ENCODE measurements at places on chromosomes 11 and 22.

DNA sequence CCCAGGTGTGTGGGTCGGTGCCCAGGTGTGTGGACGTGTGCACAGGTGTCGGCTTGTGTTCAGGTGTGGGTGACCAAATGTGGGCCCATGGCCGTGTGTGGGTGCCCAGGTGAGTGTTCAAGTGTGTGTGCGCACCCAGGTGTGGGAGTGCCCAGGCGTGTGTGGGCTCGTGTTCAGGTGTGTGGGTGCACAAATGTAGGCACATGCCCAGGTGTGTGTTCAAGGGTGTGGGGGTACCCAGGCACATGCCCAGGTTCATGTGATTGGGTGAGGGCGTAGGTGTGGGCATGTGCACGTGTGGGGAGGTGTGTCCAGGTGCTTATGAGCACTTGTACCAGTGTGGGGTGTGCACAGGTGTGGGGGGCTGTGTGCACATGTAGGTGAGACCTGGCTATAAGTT, 42.8 kb downstream of the MOB2 start:
- DNase-seq, result no peak

- no peak for DNase-seq
Measured at GRCh38 chr11:2890466-2891294, 5.1 kb upstream of the CDKN1C start.

DNA sequence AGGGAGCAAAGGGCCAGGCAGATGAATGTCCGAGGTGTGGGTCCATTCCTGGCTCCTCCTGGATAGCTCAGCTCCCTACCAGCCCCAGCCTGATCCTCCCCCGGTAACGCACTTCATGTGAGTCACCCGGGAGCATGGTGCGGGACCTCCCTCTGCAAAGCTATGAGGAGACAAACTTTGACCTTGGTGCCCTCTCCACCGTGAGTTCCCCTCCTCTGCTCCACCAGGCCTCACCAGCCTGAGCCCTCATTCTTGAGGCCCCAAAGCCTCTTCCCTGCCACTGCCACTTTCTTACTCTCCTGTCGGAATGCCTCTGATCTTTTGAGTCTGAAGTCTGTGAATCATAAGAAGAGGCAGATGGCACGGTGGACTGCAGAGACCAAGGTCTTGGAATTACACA, 37.4 kb upstream of the CD82 start:
- DNase-seq, result no peak

- DNase-seq, result no peak
Measured at GRCh38 chr22:50027639-50028537, 15.3 kb upstream of the IL17REL start.

DNA sequence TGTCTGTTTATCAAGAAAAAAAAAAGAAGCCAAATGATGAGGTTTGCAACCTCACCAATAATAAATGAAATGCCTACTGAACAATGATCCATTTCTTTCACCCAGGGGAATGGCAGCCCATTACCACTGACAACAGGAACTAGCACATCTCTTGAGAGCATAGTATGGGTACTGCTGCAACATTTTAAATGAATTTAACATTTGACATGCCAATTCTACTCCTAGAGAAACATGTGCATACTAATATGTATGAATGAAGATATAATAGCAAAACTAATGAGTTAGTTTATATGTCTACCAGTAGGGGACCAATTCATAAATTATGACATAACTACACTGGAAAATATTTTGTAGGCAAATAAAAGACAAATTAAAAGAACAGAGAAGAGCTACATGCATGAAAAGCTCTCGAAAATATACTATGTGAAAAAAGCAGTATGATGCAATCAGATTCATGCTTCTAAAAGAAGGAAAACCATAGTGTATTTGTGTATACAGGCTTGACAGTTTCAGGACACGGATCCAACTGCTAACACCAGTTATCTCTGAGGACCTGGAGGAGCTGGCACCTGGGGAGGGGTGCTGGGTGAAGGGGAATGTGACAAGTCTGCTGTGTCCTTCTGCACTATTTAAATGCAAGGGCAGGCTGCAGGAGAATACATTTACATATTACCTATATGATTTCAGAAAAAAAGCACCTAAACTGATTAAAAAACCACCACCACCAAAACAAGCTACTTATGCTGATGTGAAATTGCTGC, 6.9 kb downstream of the SMCO4 start:
- no peak for DNase-seq

DNA sequence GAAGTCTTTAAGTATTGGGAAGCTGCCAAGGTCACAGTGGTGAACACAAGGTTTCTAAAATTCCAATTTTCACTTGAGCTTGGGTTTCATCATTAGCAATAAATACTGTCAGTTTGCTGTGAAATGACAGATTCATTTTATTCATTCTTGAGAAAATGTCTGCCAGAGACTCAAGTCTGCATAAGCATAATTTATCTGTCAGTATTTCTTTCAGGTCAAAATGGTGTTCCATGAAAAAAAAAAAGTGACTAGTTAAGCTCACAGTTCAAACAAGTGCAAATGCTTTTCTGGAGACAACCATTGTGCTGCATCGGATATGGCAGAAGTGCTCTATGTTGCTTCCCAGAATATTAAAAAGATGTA, 8.1 kb upstream of the GDPD5 start:
- DNase-seq, result no peak

GRCh38 chr22:23053912-23054530, 16.3 kb upstream of the GNAZ start:
- DNase-seq, result no peak

GRCh38 chr11:83019888-83020579, 51.7 kb downstream of the RAB30 start:
- no peak for DNase-seq

GRCh38 chr11:73330569-73331093, 22.6 kb downstream of the ARHGEF17 start:
- DNase-seq, result no peak

GRCh38 chr11:101369835-101370234, 214.0 kb downstream of the TRPC6 start:
- no peak for DNase-seq

GRCh38 chr11:12318791-12319438, 58.5 kb upstream of the PARVA start:
- peak; percentile 97 for DNase-seq

Data from NCI-H748 treated with DMSO at 0.1 percent for 48 hours (cell line).